NCI-H1694 treated with DMSO at 0.1 percent for 48 hours (cell line): ENCODE measurements at places on chromosomes 1 and 21.

DNA sequence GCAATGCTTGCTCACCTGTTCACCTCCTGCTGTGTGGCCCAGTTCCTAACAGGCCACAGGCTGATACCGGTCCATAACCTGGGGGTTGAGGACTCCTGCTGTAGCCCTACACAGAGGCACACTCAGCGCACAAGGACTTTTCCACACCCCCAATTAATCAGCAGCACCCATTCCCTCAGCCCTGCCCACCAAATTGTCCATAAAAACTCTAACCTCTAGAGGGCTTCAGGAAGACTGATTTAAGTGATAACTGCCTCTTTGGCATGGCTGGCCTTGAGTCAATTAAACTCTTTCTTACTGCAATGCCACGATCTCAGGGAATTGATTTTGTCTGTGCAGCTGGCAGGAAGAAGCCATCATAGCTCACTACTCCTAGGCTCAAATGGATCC, 71.3 kb upstream of the MUTYH start:
- DNase-seq, result no peak

DNA sequence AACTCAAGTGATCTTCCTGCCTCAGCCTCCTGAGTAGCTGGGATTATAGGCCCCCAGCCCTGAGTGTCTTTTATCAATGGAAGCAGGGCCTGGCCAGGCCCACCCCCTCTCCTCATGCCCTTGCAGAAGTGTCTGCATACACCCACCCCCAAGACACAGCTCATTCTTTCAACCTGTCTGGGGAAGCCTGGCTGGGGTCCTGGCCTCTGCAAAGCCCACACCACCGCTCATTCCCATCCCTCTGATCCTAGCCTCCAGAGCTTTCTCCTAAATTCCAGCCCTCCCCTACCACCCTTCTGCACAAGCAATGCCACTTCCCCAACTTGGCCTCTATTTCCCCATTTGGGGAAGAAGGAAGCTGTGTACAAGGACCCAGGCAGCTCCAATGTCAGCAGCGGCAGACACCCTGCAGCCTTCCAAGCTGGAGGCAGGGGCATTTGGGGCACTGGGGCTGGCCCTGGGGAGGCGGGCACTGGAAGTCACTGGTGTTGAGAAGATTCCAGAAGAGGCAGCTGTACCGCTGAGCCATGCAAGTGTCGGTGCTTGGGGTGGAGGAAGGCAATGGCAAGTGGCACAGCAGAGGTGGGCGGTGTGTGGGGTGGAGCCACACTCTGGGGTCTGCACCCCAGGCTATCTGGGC, 33.7 kb upstream of the ARF1 start:
- no peak for DNase-seq

DNA sequence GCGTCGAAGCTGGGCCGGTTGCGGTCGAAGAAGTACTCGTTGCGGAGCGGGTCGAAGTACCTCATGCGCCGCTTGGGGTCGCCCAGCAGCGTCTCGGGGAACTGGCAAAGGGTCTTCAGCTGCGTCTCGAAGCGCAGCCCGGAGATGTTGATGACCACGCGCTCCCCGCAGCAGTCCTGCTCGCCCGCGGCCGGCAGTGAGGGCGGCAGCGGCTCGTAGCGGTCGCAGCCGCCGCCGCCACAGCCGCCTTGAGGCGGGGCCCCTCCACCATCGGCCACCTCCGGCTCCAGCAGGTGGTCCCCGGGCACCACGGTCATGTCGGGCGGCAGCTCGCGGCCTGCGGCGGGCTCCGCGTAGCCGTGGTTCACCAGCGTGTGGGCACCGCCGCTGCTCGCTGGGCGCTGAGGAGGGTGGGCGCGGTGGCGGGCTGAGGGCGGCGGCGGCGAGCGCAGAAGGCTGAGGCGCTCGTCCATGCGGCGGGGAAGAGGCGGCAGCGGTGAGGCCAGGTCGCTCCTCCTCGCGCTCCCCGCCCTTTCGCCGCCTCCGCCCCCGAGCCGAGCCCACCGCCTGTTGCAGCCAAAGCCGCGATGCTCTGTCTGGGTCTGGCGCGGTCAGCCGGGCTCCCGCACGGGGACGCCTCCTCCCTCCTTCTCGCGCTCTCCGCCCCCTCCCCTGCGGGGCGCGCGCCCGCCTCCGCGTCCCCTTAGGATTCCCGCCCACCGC, at the start of gene KCNA3:
TSS of gene KCNA3 (minus strand) at position 604 of the 723 bp plus-strand sequence. CDS start at position 473, 131 bp downstream.
- peak; percentile 33 for DNase-seq

DNA sequence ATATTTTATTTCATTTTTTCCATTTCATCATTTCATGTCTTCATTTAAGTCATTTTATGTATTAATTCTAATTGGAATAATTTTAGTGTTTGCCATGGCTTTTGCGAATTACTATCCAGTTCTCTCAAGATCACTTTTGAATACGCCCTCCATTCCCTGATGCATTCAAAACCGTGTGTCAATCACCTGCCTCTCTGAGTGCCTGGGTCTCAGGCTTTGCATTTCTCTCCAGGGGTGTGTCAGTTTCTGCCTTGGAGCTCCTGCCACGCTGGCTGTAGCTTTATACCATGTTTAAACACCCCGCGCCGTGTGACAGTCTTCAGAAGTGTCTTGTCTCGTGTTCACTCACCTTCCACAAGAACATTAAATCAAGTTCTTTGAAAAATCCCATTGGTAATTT, 7.4 kb upstream of the DNMT3L start:
- DNase-seq, result no peak

- no peak for DNase-seq
These were observed 46.6 kb downstream of the SSBP3 start for GRCh38 chr1:54359393-54360162.

GRCh38 chr1:165842023-165842670, 14.7 kb downstream of the UCK2 start:
- DNase-seq, result peak; percentile 39

DNA sequence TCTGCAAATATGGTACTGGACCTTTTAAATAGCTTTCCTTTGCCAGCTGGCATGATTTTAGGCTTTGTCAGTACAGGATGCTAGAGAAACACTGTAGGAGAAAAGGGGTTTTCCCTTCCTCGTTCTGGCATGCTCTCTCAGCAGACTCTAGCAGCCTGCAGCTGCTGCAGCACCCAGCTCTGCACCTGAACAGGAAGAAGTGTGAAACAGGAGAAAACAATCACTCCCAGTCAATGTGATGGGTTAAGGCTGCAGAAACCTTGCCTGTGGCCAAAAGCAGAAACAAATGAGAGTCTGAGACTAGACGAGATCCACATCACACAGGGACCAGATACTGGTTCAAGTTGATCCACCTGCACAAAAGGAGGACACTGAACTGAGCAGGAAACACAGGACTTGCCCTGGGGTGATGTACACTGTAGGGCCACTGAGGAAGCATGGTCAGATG, 21.2 kb downstream of the OVGP1 start:
- no peak for DNase-seq

DNA sequence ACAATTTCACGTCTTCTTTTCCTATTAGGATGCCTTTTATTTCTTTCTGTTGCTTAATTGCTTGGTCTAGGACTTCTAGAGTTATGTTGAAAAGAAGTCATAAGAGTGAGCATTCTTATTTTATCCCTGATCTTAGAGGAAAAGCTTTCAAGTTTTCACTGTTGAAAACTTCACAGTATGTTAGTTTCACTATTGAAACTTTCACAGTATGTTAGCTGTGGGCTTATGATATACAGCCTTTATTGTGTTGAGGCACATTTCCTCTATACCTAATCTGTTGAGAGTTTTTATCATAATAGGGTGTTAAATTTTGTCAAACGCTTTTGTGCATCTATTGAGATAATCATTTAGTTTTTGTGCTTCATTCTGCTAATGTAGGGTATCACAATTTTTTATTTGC, 227.1 kb downstream of the LHX8 start:
- DNase-seq, result no peak

GRCh38 chr1:216807696-216808095, 84.5 kb upstream of the ESRRG start:
- no peak for DNase-seq

GRCh38 chr1:234712891-234713305, 102.9 kb upstream of the IRF2BP2 start:
- no peak for DNase-seq

DNA sequence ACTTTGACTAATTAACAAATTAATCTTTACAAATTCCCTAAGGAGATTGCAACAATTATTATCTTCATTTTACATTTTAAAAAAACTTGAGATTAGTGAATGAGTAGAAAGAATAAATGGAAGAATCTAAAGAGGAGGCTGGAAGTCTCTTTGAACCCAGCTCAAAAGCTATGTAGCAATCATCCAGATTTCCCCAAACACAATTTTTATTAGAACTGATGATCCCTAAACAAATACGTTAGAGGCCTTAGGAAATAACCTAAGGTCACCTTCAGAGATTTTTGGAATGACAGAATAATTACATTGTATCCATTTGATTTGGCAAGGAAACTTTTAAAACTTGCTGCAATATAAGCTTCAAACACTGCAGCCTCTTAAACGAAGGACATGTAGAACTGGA, 242.4 kb upstream of the LYPLAL1 start:
- no peak for DNase-seq

DNA sequence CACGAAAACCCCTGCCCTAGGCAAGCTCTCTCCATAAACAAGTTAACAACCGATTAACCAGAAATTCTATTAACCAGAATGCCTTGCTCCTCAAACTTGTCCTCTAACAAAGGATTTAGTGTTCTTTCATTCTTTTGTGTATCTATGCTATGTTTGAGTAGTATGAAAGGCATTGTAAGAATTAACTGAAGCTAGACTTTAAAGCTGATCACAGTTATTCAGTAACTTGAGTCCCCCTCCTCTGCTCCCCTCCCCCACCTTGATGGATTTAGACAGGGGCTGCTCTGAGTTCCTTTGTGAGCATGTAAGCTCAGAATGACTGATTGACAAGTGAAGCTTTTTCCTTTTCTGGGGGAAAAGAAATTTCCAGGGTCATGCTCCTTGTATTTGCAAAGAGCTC, 257.6 kb downstream of the TTLL7 start:
- no peak for DNase-seq

DNA sequence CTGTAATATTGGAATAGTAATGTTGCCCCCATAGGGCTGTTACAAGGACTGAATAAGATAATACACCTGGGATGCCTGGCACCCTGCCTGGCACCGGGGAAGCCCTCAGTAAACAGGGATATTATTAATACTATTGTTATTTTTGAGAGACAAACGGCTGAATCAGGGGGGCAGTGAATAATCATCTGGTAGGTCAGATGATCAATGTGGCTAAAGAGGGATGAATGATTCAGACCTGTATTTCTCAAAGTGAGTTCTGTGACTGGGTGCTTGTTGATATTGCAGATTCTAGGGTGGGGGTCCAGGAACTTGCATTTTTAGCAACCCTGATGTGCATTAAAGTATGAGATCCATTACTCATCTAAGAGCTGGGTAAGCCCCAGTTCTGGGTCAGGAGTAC, 46.2 kb upstream of the BCL10 start:
- DNase-seq, result no peak

GRCh38 chr1:19376428-19377372, 64.6 kb downstream of the SLC66A1 start:
- no peak for DNase-seq

- no peak for DNase-seq
These were observed 133.4 kb downstream of the PLPPR5 start for GRCh38 chr1:98870959-98871903.

DNA sequence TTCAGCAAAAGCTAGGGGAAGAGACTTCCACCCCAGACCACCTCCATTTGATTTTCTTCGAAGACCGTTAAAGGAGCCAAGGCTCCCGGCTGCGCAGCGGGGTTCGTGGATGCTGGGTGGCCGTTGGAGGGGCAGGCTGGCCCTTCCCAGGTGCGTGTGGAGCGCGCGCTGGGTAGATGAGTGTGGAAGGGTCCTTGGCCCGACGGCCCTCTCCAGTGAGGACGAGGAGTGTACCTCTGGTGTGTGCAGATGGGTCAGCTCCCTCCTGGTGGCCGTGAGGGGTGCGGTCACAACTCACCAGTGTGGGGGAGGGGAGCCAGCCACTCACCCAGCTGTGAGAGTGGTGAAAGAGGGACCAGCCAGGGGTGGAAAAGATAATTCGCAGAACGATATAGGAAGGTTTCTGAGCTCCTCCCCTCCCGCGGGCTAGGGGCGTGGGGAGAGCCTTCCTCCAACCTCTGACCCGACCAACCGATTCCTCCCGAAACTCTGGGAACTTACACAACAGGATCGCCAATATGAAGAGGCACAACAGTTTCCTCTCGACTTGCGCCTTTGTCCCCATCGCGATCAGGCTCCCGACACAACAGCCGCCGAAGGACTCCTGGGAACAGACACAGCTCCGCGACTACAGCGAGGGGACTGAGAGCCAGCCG, at the start of gene F11R:
TSS of gene F11R (minus strand) at position 644 of the 656 bp plus-strand sequence. CDS start at position 565, 79 bp downstream.
- DNase-seq, result no peak

GRCh38 chr1:37481289-37482003, 7.1 kb downstream of the ZC3H12A start:
- no peak for DNase-seq

- DNase-seq, result peak; percentile 93
These were observed 194.2 kb upstream of the NFIA start for GRCh38 chr1:60888126-60888525.

DNA sequence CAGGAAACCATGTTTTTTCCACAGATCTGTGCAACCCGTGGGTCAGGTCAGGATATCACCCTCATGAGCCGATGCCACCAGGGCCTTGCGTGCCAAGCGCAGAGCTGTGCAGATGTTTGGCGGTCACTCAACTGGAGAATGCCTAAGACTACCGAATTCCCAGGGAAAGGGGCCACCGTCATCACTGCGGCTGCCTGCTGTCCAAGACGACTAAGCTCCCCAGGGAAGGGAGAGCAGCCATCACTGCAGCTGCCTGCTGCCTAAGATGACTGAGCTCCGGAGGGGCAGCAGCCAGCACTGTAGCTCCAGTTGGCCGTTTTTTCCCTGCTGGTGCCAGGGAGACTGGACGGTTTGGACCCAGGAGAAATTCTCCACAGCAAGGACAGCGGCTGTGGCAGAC, 31.1 kb downstream of the AKT3 start:
- no peak for DNase-seq

- no peak for DNase-seq
These were observed 6.2 kb upstream of the ASPM start for GRCh38 chr1:197152662-197153061.

- DNase-seq, result no peak
These were observed 51.7 kb downstream of the ZNF326 start for GRCh38 chr1:90046635-90047034.

GRCh38 chr1:210949039-210949438, 184.9 kb downstream of the KCNH1 start:
- no peak for DNase-seq

DNA sequence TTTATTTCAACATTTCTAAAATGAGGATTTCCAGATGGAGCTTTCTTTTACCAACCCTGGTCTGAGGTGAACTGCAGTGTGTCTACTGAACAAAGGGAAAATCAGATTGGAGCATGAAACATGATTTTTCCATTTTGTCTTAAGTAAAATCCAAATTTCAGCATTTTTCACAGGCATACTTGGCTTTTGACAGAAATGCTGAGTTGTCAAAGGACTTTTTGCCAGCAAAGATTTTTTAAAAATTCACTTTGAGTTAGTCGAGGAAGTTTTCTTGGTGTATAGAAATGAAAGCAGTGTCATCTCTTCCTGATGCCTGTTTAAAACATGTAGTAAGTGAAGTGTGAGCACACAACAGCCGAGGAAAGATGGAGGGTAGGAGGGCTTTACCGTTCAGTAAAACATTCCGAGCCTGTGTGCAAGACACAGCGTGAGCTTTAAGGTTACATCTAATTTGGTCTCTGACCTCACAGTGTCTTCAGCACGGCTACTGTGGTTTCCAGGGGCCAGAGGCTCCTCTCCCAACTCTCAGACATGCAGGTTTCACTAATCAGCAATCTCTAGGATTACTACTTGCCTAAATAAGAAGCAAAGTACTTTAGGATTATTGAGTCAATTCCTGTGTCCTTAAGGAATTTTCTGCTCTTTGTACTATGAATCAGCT, 45.9 kb downstream of the SAMD13 start:
- no peak for DNase-seq
